NB4 (cell line): ENCODE measurements at places on chromosomes 1 and 21.

- no peak for DNase-seq
These were observed 156.3 kb downstream of the DISP1 start for GRCh38 chr1:222971146-222971545.

- no peak for DNase-seq
These were observed 83.3 kb downstream of the SYT14 start for GRCh38 chr1:210021145-210021860.

DNA sequence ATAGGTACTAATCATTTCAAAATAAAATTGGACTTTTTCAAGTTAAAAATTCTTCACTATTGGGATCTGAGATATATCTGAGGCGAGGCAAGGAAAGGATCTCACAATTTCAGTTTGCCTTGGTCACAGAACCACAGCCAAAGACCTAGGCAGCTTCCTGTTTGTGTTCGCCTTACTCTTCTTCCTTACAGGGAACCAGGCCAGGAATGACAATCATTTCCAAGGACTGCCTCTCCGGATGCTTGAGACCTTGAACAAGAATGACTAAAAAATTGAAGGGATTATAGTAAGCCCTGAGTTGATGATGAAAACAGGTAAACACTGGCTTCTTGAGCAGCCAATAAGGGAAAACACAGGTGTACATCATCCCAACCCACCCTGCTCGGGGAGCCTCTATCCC lies 35.2 kb upstream of the SERBP1 start:
- no peak for DNase-seq

- DNase-seq = no peak
These were observed 11.8 kb upstream of the FASLG start for GRCh38 chr1:172647110-172647564.
